ENCODE measurements at places on chromosomes 1 and 21. TPM values are rescaled to one million over a fixed set of nuclear protein-coding genes. Genes with fewer than 3 reads are reported as not detected.
A peak's percentile ranks its signal among the peaks of the same experiment; 100 is the strongest.

The RAB25 gene
- polyA plus RNA-seq, result 174 TPM

The FCGR1A gene
- 1.8 TPM for polyA plus RNA-seq

The GPR25 gene
- 0.16 TPM for polyA plus RNA-seq

The FAM72A gene
- 3.3 TPM for polyA plus RNA-seq

The DPH5 gene
- 39.0 TPM for polyA plus RNA-seq

The CACNA1S gene
- polyA plus RNA-seq, result 0.15 TPM

DNA sequence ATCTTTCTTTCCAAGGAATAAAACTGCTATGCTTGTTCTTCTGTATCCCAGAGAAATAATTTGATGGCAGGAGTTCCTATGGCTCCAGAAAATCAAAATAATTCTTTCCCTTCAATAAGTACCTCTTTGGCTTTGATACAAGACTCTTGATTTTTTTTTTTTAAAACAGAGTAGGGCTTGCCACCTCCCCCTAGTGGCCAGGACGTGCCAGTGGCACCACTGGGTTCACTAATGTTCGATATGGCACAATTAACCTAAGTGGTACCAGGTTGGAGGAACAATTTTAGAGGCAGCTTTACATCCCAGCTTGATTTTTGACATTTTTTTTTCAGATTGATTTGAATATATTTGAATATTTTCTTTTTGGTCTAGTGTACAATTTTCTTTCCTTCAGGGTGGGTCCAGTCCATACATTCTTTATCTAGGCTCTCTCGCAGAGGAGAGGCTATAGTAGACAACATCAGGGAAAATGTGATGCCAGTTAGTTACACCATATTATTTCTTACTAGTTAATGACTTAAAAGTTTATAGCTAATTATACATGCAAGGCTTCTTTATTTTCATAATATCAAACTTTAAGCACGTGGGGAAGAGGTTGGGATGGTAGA, 330.9 kb downstream of the S1PR1 start:
- no peak for DNase-seq

- DNase-seq, result no peak
Measured at GRCh38 chr1:200139661-200140250, 112.2 kb downstream of the NR5A2 start.

GRCh38 chr1:94947437-94947836, 20.5 kb upstream of the CNN3 start:
- DNase-seq, result no peak

DNA sequence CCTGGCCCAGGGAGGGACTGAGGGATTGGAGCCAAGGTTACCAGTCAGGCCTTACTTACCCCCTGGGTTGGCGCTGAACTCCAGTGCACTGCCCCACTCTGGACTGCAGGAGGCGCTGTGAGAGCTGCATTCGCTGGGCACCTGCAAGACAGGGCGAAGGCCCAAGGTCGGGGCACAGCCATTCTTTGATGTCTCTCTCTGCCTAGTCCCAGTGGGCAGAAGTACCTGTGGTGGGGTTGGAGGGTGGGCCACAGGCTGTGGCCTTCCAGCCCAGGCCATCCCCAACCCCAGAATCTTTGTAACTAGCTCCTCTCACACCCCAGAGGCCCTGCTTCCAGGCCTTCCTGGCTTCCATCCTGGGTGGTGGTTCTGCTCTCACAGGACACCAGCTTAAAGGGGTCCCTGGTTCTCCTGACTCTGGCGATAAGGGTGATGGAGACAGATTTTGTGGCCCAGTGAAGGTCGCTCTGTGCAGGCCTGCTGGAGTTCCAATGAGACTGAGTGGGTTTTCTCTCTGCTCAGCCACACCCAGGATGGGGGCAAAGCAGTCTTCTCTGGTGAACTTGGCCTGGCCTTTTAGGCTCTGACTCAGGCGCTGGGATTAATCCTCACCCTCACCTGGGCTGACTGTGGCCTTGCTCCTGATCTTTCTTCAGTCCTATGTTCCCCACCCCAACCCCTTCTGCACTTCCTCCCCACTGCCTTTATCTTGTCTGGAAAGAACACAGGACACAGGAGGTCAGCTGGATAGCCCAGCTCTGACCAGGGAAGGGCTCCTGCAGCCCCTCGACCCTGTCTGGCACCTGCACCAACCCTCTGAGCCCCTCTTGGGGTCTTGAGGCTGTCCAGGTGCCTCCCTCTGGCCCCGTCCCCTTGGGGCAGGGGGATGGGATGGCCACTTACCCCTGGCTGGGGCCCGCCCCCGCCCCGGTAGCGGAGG, 954 bp downstream of the MYOG start:
- no peak for DNase-seq

- peak; percentile 26 for DNase-seq
Measured at GRCh38 chr1:8870616-8871538, 7.6 kb downstream of the ENO1 start.

- peak; percentile 34 for DNase-seq
Measured at GRCh38 chr1:22749919-22750684, 39.5 kb downstream of the EPHB2 start.

GRCh38 chr21:15853126-15853525, 123.3 kb downstream of the USP25 start:
- no peak for DNase-seq

GRCh38 chr1:175169286-175170018, 23.1 kb downstream of the KIAA0040 start:
- DNase-seq, result no peak

DNA sequence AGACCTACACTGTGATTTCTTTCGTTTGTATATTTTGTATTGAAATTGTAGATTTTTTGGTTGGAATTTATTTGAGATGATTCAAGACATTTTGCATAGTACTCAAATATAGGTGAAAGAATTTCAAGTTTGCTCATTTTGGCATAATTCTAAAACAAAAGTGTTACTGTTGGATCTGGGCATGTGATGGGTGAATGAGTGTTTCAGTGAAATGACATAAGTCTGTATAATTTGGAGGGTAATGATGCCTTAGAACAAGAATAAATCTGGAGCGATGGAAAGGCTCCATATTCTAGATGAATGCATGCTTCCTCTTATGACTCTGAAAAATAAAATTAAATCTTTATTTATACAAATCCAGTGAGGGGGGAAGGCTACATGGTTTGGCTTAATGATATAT, 41.0 kb downstream of the NFIA start:
- DNase-seq, result no peak

DNA sequence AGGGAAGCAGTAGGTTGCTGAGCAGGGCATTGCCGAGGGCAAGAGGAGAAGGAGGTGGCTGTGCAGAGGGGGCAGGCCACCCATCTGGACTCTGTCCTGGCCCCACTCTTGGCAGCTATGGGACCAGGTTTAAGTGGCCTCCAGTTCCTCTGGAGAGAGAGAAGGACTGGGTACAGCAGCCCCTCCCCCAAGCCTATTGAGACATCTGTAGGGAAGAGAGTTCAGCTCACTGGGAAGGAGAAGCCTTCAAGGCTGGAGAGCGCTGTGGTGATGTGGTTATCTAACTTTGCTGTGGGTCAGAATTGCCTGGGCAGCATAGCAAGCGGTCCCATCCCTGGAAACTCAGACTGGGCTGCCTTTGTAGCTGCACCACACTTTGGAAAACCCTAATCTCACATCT, 93.9 kb downstream of the KCNJ15 start:
- DNase-seq, result no peak

DNA sequence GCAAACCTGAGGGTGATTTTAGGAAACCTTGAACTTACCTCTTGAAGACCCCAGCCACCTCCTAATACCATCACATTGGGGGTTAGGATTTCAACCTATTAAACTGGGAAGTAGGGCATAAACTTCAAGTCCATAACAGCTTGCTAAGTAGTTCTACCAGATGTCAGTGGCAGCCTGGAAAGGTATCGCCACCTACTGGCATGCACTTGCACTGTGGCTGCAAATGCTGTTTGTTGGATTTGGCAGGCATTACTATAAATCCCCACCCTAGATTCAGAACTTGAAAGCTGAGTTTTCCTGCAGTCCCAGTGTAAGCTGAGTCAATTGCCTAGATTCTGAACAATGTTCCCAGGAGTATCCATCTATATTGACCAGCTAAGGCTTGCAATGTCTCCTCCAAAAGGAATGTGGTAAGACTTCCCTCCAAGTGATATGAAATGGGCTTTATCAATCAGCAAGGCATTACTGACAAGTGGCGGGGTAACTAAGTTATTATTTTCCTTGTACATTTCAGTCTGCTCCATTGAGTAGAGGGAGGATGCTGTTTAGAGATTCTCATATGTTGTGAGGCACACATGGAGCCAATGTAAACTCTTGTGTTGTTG, 474.5 kb downstream of the PTPRC start:
- DNase-seq, result no peak

All from large intestine (tissue), 12 donors.